ENCODE measurements at places on chromosomes 3 and 15.

- DNase-seq, result no peak
Measured at GRCh38 chr3:138916824-138917223, 30.1 kb downstream of the FOXL2 start.

GRCh38 chr15:93029836-93030429 lies 59.1 kb downstream of the RGMA start:
- DNase-seq, result peak; percentile 33

- DNase-seq, result peak; percentile 35
Measured at GRCh38 chr3:71090207-71090606, 493.3 kb downstream of the FOXP1 start.

- no peak for DNase-seq
Measured at GRCh38 chr3:11085093-11085840, 69.0 kb upstream of the HRH1 start.

GRCh38 chr3:63295356-63295755 lies 17.2 kb downstream of the SYNPR start:
- no peak for DNase-seq

All from GM13976 (cell line).